ENCODE measurements at places on chromosomes 5 and 9.

- no peak for DNase-seq
These were observed 34.3 kb downstream of the NIPAL4 start for GRCh38 chr5:157494178-157494832.

GRCh38 chr5:139708877-139709581 lies 60.9 kb downstream of the CXXC5 start:
- DNase-seq, result no peak

GRCh38 chr9:121075251-121076036 lies 689 bp downstream of the CNTRL start:
- no peak for DNase-seq

- DNase-seq, result no peak
These were observed 40.9 kb downstream of the PSIP1 start for GRCh38 chr9:15469862-15470261.

- DNase-seq, result no peak
These were observed 17.4 kb upstream of the COL5A1 start for GRCh38 chr9:134624137-134624591.

DNA sequence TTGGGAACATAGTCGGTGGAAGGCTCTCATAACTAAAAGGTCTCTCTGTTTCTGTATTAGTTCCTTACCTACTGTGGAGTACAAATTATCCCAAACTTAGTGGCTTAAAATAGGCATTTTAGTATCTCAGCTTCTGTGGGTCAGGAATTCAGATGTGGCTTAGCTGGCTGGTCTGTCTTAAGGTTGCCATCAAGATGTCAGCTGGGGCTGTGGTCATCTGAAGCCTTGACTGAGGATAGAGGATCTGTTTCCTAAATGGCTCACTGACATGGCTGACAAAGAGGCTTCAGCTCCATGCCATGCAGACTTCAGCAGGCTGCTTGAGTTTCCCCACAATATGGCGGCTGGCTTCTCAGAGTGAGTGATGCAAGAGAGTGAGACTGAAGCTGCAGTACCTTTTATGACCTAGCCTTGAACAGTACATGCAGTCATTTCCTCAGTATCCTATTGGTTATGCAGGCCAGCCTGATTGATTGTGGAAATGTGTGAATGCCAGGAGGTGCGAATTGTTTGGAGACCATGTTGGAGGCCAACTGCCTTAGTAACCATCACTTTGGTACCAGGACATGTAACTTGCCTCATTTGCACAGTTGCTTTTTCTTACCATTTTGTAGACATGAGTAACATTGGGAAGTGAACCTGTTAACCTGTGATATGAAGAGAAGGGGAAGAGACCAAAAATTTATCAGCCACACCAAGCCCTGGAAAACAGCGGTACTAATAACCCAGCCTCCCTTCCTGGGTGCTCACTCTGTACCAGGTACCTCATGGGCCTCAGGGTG lies 152.8 kb upstream of the IER5L start:
- DNase-seq, result no peak

DNA sequence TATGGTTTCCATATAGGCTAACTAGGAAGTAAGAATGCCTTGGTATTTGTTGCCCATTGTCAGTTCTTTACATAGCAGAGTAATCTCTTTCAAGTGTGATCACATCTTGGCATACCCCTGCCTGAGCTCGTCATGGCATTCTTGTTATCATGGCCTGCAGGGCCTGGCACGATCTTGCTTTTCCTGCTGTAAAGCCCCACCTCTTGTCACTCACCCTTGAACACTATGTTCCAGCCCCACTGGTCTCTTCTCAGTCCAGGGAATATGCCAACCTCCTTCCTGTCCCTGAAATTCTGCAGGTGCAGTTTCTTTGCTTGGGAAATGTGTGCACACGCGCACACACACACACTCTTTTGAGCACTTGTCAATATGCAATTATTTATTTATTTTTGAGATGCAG lies 250.2 kb upstream of the DMRT1 start:
- no peak for DNase-seq

- no peak for DNase-seq
These were observed 5.2 kb downstream of the ZNF346 start for GRCh38 chr5:177027665-177028064.

- no peak for DNase-seq
These were observed 309.2 kb downstream of the CTNND2 start for GRCh38 chr5:11595045-11595444.

DNA sequence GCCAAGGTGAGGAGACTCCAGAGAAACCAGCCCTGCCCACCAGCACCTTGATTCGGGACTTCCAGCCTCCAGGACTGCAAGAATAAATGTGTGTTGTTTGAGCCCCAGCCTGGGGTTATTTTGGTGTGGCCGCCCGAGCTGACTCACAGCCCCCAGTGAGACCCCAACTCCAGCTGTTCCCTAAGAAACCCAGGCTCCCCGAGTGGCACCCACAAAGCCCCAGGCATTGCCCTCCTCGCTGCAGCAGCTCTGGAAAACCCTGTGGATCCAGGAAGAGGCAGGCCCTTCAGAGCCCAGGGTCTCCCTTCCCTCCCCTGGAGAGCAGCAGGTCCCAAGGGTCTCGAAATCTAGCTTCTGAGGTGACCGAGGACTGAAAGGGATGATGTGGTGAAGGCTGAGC lies 69.2 kb upstream of the PPP1R26 start:
- DNase-seq, result no peak

GRCh38 chr5:10856071-10856470 lies 95.0 kb upstream of the DAP start:
- DNase-seq, result no peak

DNA sequence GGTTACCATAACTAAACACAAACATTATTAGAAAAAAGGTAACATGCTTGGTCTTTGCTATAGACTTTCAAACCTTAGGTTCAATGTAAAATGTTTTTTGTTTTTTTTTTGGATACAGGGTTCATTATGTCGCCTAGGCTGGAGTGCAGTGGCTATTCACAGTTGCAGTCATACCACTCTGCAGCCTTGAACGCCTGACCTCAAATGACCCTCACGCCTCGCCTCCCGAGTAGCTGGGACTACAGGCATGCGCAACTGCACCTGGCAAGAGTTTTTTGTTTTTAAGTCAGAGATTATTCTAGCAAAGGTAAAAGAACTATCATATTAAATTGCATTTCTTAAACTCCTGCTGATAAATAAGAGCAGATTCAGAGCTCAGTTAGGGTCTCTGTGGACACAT lies 55.1 kb upstream of the NR5A1 start:
- no peak for DNase-seq

- no peak for DNase-seq
These were observed 273.2 kb downstream of the ENC1 start for GRCh38 chr5:74367241-74367733.

DNA sequence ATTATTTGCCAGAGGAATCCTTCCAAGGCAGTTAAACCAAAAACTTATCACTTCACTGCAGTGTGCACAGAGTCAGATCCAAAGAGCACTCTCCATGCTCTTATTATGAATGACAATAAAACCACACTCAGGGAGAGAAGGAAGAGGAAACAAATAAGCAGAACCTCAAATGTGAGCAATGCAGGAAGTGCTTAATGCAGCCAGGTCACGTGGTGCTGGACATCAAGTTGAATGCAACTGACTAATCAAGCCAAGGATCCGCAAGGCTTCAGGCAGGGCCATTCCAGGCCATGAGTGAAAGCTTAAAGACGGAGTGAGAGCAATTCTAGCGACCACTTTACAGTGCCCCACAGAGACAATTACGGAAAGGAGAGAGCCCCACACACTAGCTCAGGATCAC lies 230.4 kb upstream of the PUM3 start:
- DNase-seq, result no peak

- no peak for DNase-seq
These were observed 31.1 kb upstream of the BNC2 start for GRCh38 chr9:16901590-16901989.

- no peak for DNase-seq
These were observed 484.8 kb downstream of the PSAT1 start for GRCh38 chr9:78781681-78782080.

DNA sequence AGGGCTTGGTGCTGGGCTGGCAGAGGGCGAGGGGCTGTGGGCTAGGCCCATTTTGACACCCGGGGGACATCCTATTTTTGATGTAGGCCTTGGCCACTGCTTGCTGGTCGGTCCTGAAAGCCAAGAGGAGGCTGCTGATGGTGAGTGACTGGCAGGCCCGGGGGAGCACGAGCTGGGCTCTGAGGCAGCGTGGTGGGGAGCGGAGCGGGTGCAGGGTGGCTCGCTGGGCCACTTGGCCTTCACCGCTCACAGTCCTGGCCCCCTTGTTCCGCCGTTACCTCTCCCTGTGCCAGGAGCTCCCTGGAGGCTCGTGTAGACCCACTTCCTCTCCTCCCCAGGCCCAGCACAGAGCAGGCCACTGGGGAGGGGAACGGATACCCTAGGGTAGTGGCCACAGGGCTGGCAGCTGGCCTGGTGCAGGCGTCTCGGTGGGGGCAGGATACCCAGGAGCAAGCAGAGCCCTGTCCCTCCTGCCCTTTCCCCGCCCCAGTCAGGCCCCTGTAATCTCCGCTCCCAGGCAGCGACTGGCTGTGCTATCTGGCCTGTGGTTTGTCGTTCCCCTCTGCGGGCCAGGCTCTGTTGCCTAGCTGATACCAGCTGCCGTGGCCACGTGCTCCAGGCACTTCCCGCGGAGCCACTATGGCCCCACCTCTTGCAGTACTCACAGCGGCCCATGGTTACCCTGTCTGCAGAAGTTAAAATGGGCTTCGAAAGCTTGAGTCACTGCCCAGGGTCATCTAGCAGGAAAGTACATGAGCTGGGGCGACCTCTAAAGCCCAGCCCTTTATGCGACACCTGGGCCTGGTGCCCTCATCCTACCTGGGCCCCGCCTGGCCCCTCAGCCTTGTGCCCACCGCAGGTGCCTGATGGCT lies 11.7 kb upstream of the DOLPP1 start:
- DNase-seq, result peak; percentile 71

- no peak for DNase-seq
These were observed 3.4 kb downstream of the C1QTNF3 start for GRCh38 chr5:34039398-34040157.

DNA sequence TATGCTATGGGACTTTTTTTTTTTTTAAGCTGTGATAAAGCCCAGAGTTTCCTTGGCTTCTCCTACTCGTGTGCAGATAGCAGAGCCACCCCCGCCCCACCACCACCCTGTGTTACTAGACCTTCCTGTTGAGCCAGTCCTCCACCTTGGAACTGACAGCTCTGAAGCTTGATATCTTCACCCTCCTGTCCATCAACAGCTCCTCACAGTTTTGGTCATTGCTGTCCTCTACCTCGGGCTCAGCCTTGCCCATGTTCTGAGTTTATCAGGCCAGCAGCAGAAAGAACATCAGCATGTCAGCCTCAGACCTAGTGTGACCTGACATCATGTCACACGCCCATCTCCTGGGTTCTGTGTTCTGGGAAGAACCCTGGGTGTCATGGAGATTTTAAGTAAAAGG lies 167.1 kb upstream of the RAI14 start:
- no peak for DNase-seq

DNA sequence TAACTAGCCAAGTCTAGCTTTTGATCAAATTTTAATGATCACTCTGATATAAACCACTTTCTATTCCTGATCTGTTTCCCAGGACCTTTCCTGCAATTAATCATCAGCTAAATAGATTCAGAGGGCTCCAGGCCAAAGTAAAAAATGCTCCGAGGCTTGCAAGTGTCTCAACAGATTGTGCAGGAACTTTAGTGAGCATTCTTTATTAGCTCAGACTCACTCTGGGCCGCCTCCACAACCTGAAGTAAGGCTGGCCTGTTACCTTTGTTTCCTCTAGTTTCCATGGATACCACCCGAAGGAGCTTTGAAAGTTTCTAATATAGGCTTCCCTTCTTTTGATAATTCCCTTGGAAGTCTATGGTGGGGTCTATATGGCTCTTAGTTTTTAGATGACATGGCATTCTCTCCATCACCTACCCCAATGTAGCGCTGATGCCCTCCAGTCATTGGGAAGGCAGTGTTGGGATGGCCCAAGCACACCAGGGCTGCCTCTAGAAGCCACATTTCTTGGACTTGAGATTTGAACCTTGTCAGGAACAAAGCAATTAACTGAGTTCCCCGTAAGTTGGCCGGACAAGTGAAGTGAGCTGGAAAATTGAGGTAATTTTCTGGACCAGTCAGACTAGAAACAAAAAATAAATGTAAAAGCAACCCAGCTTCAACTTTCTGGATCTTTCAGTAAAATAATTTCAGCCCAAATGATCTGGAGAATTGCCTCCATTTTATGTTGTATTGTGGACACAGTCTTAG lies 97.6 kb upstream of the LHFPL2 start:
- DNase-seq, result no peak

GRCh38 chr5:149256451-149256850 lies 15.2 kb upstream of the AFAP1L1 start:
- DNase-seq, result no peak

- no peak for DNase-seq
These were observed 124.1 kb downstream of the NXNL2 start for GRCh38 chr9:88659126-88659525.

- no peak for DNase-seq
These were observed 1.4 kb downstream of the CHSY3 start for GRCh38 chr5:129905473-129906176.

GRCh38 chr9:118961857-118962256 lies 407.4 kb downstream of the BRINP1 start:
- DNase-seq, result no peak

DNA sequence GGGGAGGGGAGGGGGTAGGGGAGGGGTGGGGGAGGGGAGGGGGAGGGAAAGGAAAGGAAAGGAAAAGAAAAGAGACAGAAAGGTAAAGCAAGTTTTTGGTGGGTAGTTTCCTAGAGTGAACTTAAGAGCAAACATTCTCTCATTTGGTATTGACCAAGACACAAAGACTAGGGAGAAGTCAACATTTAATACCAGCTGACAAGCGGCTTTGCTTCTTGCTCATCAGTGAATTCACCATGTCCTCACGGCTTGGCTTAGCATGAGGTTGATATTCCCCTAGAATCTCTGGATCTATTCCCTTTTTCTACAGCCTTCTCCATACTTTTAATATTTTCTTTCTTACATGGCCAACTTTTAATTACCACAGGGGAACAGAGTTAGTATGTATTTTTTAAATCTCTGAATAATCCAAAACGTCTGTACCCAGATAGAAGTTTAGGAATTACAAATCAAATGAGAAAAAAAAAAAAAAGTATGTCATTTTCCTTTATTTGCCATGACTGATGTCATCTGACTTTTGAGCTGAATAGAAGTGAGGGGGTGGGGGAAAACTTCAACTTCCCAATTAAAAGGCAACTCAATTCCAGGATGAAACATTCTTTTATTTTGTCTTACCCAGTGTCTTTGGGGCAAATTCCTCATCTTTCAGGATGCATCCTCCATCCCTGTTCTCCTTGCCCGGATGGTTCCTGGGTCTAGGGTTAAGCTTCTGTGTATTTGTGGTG lies 40.1 kb upstream of the GLIS3 start:
- DNase-seq, result no peak
